ENCODE measurements at places on chromosomes 16 and 17. TPM values are rescaled to one million over a fixed set of nuclear protein-coding genes. Genes with fewer than 3 reads are reported as not detected.

GRCh38 chr17:74758848-74759168 lies 10.4 kb downstream of the NHERF1 start:
- DNase-seq = no peak
- no peaks in the 10 kb centered on the region for H3K36me3 ChIP-seq
- peaks cover 16% of the 10 kb centered on the region for H3K4me1 ChIP-seq
- H3K4me3 ChIP-seq = no peak overlapping the region
- no peaks in the 10 kb centered on the region for H3K27me3 ChIP-seq
- H3K27ac ChIP-seq = no peak overlapping the region

DNA sequence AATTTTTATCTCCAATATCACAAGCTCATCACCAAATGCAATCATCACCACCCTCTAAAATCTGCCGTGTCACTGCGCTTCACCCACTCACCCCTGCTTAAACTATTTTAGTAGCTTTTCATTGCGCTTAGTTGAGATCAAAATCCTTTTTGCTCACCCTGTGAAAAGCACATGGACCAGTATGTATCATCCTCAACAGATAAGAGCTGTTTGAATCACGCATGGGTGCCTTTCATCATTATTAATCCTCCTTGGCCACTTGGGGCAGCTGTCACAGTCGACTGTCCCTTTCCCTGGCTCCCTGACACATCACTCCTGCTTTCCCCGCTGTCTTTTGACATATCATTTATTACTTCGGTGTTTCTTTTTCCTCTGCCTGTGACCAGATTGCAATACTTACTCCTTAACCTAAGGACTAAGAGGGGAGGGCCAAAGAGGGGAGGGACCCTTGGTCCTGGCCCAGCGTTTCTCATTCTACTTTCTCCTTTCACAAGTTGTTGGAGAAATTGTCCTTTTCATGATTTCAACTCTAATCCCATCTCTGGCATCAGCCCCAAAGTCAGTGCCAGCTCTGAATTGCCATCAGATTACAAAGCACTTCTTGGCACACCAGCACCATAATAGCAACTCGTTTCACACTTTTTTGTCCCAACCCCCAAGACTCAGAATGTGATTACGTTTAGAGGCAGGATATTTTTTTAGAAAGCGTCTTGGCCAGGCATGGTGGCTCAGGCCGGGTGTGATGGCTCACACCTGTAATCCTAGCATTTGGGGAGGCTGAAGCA lies 8.6 kb upstream of the KDM6B start:
- no peaks in the 10 kb centered on the region for H3K4me1 ChIP-seq
- no peak overlapping the region for H3K27ac ChIP-seq
- peaks cover 5% of the 10 kb centered on the region for H3K27me3 ChIP-seq
- H3K36me3 ChIP-seq = no peaks in the 10 kb centered on the region
- no peak for DNase-seq

GRCh38 chr16:20415541-20415940 lies 6.2 kb downstream of the ACSM5 start:
- no peak overlapping the region for H3K4me3 ChIP-seq
- no peaks in the 10 kb centered on the region for H3K36me3 ChIP-seq
- DNase-seq = no peak
- H3K27me3 ChIP-seq = no peaks in the 10 kb centered on the region
- peak overlapping the region; percentile 19 for H3K27ac ChIP-seq

DNA sequence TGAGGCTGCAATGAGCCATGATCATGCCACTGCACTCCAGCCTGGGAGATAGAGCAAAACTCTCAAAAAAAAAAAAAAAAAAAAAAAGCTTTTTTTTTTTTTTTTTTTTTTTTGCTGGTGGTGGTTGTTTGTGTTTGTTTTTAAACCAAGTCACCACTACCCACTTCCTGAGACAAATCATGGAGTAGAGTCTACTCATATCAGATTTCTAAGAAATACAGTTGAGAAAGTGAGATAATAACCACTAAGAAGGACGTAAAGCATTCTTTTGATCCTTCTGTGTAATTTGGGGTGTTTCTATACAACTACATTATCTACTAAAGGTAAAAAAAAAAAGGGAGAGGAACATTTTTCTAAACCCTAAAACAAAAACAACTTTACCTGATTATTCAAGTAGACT lies 38.0 kb downstream of the AXIN2 start:
- DNase-seq = peak; percentile 24
- no peaks in the 10 kb centered on the region for H3K4me1 ChIP-seq
- no peaks in the 10 kb centered on the region for H3K36me3 ChIP-seq
- no peak overlapping the region for H3K27ac ChIP-seq

Gene HOXB4
- total RNA-seq = not detected

Gene CHRNE
- total RNA-seq = 0.43 TPM

DNA sequence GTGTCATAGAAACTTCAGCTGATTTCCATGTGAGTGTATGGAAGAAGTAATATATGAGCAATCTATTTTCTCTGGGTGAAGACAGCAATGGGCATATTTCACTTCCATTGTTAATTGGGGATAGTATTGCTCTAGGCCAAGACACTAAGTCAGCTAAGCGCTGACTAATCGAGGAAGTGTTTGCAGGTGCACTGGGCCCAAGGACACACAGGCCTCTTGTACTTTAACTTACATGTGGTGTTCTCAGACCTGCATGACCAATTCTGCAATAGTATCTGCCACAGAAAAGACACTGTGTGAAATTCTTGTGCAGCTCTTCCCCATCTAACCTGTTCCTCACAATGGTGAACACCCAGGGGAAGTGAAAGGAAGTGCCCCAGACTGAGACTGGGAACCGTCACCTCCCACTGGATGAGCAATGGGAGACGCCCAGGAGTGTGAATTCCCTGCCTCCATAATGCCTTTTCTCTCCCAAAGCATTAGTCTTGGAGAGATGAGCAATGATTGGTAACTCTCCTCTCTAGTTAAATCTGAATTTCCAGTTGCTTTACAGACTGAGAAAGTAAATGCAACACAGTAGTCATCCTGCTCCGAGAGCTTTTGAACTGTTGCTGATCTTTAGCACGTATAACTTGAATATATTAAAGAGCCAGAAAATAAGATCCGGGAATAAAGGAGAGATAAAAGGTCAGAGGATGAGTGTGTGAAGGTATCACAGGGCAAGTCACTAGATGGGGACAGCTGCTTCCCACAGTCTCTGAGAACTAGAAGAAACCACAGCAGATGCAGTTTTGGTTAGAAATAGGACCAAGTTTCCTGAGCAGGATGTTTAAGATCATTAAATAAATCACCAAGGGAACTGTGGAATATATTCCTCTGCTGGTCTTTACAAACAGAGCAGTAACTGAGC lies 82.6 kb downstream of the CDK5R1 start:
- H3K4me3 ChIP-seq = no peak overlapping the region
- no peaks in the 10 kb centered on the region for H3K27me3 ChIP-seq
- no peak overlapping the region for H3K27ac ChIP-seq
- no peaks in the 10 kb centered on the region for H3K36me3 ChIP-seq
- peaks cover 6% of the 10 kb centered on the region for H3K4me1 ChIP-seq

- peaks cover 31% of the 10 kb centered on the region for H3K36me3 ChIP-seq
- peaks cover 23% of the 10 kb centered on the region for H3K4me1 ChIP-seq
- DNase-seq = peak; percentile 52
Observed at GRCh38 chr17:1709971-1710806, at the start of gene TLCD2. TSS of gene TLCD2 (minus strand) at chr17:1710377. CDS start at chr17:1710242, 135 bp downstream.

Gene ZACN
- total RNA-seq = 0.23 TPM

DNA sequence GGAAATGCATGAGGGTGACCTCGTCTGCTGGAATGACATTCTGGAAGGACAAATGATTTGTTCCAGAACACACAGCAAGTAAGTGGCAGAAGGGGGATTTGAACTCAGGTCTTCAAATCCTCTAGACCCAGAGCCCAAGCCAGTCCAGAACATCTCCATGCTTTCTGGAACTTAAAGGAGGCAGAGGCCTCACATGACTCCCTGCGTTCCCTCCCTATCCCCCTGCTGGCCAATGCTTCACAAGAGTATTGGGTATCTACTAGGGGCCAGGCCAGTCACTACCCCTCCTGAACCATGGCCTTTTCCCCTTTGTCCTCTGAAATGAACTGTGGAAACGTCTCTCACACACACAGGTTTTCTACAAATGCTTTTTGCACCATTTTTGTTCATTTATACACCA lies 7.6 kb upstream of the BEAN1 start:
- no peak for DNase-seq
- H3K4me1 ChIP-seq = no peaks in the 10 kb centered on the region
- H3K27me3 ChIP-seq = peaks cover 9% of the 10 kb centered on the region
- no peaks in the 10 kb centered on the region for H3K36me3 ChIP-seq
- no peak overlapping the region for H3K4me3 ChIP-seq

GRCh38 chr17:39740357-39741111 lies 2.8 kb downstream of the GRB7 start:
- H3K27me3 ChIP-seq = peaks cover 9% of the 10 kb centered on the region
- peaks cover 25% of the 10 kb centered on the region for H3K4me1 ChIP-seq
- no peak overlapping the region for H3K27ac ChIP-seq
- no peak overlapping the region for H3K4me3 ChIP-seq
- no peaks in the 10 kb centered on the region for H3K36me3 ChIP-seq
- DNase-seq = no peak

GRCh38 chr17:62648251-62648955 lies 20.9 kb downstream of the MRC2 start:
- no peaks in the 10 kb centered on the region for H3K36me3 ChIP-seq
- H3K27me3 ChIP-seq = no peaks in the 10 kb centered on the region
- H3K4me1 ChIP-seq = peaks cover 15% of the 10 kb centered on the region
- no peak for DNase-seq

Gene C1QL1
- not detected for total RNA-seq

DNA sequence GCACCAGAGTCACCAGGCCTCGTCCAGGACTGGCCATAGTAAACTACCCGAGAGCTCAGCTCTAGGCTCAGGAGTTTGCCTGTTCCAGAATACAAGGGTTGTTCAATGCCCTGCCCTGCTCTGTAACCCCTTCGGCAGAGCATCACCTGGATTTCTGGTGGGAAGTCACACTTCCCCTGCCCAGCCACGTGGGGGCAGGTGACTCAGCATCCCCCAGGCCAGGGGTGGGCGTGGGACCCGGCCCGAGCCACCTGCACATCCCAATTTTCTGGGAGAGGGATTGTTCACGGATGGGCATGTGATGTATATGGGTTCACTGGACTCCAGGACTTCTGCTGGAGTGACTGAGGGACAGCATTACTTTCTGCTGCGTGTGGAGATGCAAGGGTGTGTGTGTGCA lies 25.8 kb downstream of the COX4I1 start:
- H3K4me3 ChIP-seq = no peak overlapping the region
- H3K27me3 ChIP-seq = peaks cover 6% of the 10 kb centered on the region
- no peaks in the 10 kb centered on the region for H3K36me3 ChIP-seq
- no peak overlapping the region for H3K27ac ChIP-seq
- no peaks in the 10 kb centered on the region for H3K4me1 ChIP-seq
- no peak for DNase-seq

Gene TMEM114
- total RNA-seq = not detected

GRCh38 chr17:17269926-17270773 lies 10.9 kb downstream of the COPS3 start:
- no peaks in the 10 kb centered on the region for H3K4me1 ChIP-seq
- H3K27me3 ChIP-seq = no peaks in the 10 kb centered on the region
- H3K4me3 ChIP-seq = no peak overlapping the region
- no peak for DNase-seq

- H3K27me3 ChIP-seq = no peaks in the 10 kb centered on the region
- H3K27ac ChIP-seq = no peak overlapping the region
- no peaks in the 10 kb centered on the region for H3K4me1 ChIP-seq
- DNase-seq = no peak
Observed at GRCh38 chr17:60529806-60530205, 3.8 kb upstream of the APPBP2 start.

- no peak overlapping the region for H3K27ac ChIP-seq
- no peak overlapping the region for H3K4me3 ChIP-seq
- peak; percentile 69 for DNase-seq
- no peaks in the 10 kb centered on the region for H3K36me3 ChIP-seq
Observed at GRCh38 chr17:18181358-18181757, 2.3 kb upstream of the ALKBH5 start.

GRCh38 chr17:73719588-73720071 lies 75.4 kb upstream of the SDK2 start:
- no peaks in the 10 kb centered on the region for H3K4me1 ChIP-seq
- no peak overlapping the region for H3K4me3 ChIP-seq
- no peak overlapping the region for H3K27ac ChIP-seq
- no peak for DNase-seq
- peaks cover 4% of the 10 kb centered on the region for H3K27me3 ChIP-seq

DNA sequence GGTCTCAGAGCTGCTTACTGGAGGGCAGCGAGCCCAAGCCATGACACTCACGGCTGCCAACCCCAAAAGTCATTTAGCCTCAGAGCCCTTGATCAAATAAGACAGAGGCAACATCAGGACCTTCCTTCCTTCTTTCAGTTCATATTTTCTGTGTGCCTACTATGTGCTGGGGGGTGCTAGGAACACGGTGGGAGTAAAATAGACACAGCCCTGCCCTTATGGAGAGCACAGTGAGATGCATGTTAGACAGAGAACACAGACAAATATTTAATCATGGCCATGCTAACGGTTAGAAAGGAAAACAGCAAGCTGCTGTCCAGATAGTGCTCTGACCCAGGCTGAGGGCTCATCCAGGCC lies 4.5 kb upstream of the BRD7 start:
- peaks cover 3% of the 10 kb centered on the region for H3K27me3 ChIP-seq
- no peaks in the 10 kb centered on the region for H3K36me3 ChIP-seq
- no peaks in the 10 kb centered on the region for H3K4me1 ChIP-seq

DNA sequence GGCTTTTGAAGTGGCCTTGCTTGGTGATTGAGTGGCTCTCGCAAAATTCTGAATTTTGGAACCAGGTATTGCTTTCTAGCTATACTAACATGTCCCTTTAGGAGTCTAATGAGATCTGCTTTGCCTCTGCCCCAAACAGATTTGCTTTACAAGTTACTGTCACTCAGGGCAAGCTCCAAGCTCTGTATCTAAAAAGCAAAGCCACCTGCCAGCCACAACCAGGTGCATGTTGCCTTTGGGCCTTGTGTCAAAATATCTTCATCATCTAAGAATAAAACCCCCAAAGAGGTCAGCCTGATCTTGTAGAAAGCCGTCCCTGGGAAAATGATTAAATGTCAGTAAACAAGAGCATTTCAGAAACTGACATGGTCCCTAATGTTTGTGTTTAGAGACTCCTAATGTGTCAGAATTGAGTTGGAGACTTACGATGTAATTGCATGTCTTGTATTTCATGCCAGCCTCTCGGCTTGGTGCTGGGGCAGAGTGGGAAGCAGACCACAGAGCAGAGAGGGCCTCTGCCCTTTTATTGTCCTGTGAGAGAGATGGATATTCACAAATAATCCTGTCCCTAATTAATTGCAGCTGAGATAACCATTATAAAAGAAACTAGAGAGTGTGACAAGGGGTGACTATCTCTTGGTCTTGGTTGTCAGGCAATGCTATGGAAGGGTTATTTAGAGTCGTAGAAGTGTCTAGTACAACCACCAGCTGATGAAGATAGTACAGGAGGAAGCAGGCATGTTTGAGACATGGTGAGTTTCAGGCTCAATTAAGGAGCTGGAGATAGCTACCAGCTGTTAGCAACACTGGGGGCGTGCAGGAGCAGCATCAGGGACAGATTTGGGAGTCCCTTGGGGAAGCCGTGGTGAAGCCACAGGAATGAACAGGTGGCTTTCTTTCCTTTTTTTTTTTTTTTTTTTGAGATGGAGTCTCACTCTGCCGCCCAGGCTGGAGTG lies 90.7 kb downstream of the PITPNC1 start:
- H3K4me1 ChIP-seq = peaks cover 8% of the 10 kb centered on the region
- DNase-seq = no peak
- H3K27ac ChIP-seq = no peak overlapping the region
- no peaks in the 10 kb centered on the region for H3K36me3 ChIP-seq
- H3K27me3 ChIP-seq = no peaks in the 10 kb centered on the region

Gene EVI2B
- not detected for total RNA-seq

Gene NDRG4
- 22.2 TPM for total RNA-seq
